Urinary bladder (tissue), 4 donors: ENCODE measurements at places on chromosomes 13 and 19. TPM values are rescaled to one million over a fixed set of nuclear protein-coding genes. Genes with fewer than 3 reads are reported as not detected.

The NTN5 gene
- total RNA-seq: 0.53 TPM

The ZNF682 gene
- 17.4 TPM for total RNA-seq

The CERS1 gene
- 7.2 TPM for total RNA-seq

The ACER1 gene
- not detected for total RNA-seq
